ENCODE measurements at places on chromosomes 2 and 18.
A peak's percentile ranks its signal among the peaks of the same experiment; 100 is the strongest.

- no peak for DNase-seq
Measured at GRCh38 chr2:207283356-207283755, 117.6 kb upstream of the KLF7 start.

DNA sequence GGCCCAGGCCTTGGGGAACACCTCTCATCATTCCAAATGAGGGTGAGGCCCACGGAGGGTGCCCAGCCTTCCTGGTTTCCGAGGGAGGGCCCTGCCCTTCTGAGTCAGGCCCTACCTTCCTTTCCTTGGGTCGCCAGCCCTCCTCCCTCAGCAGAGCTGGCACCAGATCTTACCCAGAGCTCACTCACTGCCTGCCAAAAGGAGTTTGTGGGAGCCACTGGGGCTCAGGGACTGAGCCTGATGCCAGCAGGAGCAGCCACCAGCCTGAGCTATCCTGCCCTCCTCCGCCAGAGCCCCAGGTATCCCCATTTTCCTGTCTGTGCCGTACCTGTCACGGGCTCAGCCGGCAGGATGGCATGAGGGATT lies 64.1 kb downstream of the NRP2 start:
- DNase-seq: peak; percentile 23

DNA sequence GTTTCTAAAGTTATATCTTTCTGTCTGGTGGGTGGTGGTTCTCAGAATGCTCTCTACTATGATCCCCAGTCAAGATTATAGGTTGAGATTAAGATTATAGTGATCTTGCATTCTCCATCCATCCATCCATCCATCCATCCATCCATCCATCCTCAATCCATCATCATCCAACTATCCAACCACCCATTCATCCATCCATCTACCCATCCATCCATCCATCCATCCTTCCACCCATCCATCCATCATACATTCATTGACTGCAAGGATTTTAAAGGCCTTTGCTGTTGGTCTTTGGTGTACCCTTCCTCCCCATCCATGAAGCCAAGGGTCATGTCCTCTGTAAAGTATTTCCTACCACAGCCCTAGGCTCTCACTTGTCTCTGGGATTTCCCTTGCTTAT lies 13.1 kb downstream of the GLI2 start:
- DNase-seq: no peak

- no peak for DNase-seq
Measured at GRCh38 chr2:188345020-188345419, 53.3 kb downstream of the GULP1 start.

DNA sequence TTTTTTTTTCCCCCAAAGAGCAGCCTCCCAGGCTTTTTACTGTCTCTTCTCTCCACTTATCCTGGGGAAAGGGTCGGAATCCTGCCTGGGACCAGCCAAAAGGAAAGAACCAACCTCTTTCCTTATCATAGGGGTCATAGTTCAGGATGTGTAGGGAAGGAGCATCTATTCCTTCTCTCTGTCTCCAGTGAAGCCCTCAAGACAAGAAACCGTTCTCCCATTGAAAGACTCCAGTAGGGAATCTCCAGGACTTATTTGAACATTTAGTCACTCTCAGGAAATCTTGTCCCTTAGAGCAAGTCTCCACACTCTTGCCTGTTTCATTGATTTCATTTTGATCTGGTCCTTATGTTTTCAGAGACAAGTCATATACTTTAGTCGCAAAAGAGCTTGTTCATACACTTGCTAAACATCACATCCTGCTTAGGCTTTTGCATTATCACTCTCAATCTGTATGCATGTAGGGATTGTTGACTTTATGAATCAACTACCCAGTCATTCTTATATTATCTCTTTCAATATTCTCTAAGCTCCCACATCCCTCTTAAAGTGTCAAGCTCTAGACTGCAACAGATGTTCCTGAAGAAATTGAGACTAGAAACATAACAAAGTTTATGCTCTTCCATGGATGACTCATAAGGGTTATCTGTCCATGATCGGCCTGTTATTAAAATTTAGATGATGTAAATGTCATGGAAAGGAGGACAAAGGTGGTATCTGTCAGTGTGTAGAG lies 116.2 kb upstream of the ST6GAL2 start:
- no peak for DNase-seq

- no peak for DNase-seq
Measured at GRCh38 chr2:64582774-64583340, 58.7 kb downstream of the AFTPH start.

- no peak for DNase-seq
Measured at GRCh38 chr2:219037783-219038499, 3.4 kb downstream of the CFAP65 start.

GRCh38 chr2:180046776-180047175 lies 39.7 kb upstream of the CWC22 start:
- DNase-seq: no peak

- no peak for DNase-seq
Measured at GRCh38 chr2:224202281-224202865, 163.3 kb upstream of the SERPINE2 start.

GRCh38 chr2:240458044-240458899 lies 22.8 kb downstream of the GPC1 start:
- DNase-seq: no peak

GRCh38 chr2:10382354-10383061 lies 65.6 kb downstream of the ODC1 start:
- no peak for DNase-seq

DNA sequence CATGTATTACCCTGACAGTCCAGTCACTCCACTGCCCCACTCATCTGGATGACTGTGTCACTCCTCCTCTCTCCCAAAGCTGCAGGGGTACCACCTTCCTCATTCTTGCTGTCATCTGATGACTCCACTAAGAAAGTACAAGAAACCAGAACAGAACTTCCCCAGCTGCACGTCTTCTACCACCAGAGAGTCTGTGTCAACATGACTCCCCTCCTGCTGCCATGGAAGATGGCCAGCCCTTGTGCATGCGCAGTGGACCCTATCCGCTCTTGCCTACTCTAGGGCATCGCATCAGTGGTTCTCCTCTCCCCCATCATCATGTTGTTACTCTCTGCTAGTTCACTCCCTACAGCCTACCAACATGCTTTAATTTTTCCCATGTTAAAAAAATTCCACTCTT lies 14.5 kb upstream of the ST8SIA3 start:
- no peak for DNase-seq

GRCh38 chr18:13463526-13464210 lies 245.1 kb downstream of the LDLRAD4 start:
- DNase-seq: no peak

GRCh38 chr2:134852518-134852917 lies 14.1 kb downstream of the ACMSD start:
- no peak for DNase-seq

GRCh38 chr2:172374318-172375240 lies 52.8 kb upstream of the ITGA6 start:
- DNase-seq: no peak

DNA sequence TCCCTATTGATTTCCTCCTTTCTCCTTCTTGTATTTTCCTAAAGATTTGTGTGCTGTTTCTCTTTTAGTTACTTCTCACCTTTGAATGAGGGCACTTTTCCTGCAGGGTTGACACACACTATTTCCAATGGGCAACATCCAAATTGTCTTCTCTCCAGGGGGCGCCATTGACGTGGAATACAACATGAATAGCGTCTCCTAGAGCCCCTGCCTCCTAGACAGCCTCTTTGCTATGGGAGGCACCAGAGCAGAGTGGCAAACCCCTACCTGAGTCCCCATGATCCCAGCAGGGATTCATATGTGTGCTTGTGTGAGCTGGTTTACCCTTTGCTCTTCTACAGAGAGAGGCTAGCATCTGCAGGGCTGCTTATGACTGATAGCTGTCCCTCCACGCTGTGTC lies 61.3 kb upstream of the ITSN2 start:
- DNase-seq: no peak

- DNase-seq: no peak
Measured at GRCh38 chr2:20222769-20223406, 2.0 kb downstream of the SDC1 start.

DNA sequence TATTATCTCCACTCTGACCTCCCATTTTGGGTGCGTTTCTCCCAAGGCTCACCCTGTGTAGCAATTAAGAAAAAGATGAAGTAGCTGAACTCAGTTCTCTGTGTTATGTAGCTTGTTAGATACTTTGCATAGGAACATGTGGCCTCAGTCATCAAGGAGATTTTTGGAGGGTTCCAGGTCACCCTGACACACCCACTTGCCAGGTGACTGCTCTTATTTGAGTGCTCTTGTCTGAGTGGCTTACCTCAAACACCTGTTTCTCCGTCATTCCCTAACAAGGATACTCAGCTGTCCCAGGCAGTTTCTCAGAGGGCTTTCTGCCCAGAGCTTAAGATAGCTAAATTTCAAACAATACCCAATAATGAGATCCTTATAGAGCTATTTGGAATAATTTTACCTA lies 577.2 kb upstream of the HNMT start:
- DNase-seq: no peak

GRCh38 chr2:233791883-233792329 lies 13.8 kb downstream of the MROH2A start:
- DNase-seq: no peak

GRCh38 chr18:54765636-54766375 lies 62.5 kb upstream of the RAB27B start:
- no peak for DNase-seq

GRCh38 chr2:240397924-240398645 lies 37.4 kb upstream of the GPC1 start:
- no peak for DNase-seq

- DNase-seq: no peak
Measured at GRCh38 chr2:18422432-18423165, 137.9 kb downstream of the RDH14 start.

DNA sequence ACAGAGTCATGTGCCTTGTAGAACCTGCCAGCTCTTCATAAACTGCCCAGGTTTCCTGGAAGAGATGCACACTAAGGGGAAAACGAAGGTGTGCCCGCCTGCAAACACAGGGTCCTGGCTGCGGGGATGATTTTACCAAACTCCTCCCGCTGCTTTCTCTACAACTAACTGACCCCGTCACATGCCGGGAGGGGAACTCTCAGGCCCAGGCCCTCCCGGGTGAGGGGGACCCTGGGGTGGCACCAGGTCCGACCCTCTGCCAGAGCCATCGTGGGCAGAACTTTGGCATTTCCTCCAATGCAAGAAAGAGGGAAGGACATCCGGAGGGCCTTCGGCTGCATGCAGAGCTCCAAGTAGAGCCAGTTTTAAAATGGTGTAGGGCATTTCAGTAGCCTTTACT lies 28.6 kb downstream of the CAPN13 start:
- no peak for DNase-seq

GRCh38 chr2:34980689-34981088 lies 1374.9 kb upstream of the CRIM1 start:
- DNase-seq: no peak

DNA sequence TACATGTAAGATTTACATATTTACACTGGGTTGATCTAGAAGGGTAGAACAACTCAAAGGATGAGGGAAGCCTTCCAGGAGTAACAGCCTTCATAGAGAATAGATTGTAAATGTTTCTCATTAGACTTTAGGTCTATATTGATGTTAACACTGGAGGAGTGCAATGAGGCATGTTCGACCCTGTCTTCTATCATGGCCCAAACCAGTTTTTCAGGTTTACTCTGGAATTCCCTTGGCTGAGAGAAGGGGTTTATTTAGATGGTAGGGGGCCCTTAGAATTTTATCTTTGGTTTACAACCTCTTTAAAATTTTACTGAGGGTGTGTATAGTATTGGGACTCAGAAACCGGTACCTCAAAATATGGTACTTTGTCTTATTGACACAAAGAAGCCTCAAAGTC lies 634.9 kb upstream of the PIK3C3 start:
- DNase-seq: no peak

DNA sequence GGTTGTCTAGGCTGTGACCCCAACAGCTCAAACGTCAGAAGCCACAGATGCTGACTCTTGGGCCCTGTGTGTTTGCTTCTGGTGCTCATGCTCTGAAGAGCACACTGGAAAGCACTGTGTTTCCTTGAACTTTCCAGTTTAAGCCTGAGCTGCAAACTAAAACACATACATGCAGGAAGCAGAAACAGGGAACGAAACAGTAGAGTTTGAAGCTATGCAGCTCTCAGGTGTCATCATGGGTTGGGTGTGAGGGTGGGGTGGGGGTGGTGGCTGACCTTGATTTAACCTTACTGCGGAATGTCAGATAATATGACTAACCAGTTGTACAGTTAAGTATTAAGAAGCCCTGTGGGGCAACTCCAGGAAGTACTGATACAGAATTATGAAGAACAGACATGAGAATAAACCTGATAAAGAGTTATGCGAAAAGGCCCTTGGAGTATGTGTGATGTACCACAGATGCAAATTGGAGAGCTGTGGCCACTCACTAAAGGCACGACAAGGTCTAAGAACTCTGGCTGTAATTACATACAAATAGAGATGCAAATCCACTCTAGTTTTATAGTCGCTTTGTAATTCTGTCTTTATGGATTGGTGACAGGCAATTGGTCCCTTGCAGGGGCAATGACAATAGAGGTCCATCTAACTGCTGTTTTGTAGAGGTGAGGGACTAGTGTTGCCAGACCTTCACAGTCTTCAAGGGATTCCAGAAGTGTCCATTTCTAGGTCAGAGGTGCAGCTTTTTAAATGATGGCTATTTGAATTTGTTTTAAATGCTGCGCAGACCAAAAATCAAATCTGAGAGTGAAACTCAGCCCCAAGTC lies 273.1 kb downstream of the NAPG start:
- DNase-seq: peak; percentile 13

DNA sequence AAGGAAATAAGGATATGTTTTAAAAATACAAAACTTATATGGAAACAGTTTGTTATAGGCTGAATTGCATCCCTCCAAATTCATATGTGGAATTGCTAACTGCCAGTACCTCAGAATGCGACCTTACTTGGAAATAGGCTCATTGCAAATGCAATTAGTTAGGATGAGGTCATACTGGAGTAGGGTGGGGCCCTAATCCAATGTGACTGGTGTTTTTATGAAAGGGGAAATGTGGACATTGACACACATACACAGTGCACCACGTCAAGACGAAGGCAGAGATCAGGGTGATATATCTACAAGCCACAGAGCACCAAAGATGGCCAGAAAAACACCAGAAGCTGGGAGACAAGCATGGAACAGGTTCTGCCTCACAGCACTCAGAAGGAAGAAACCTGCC lies 494.2 kb downstream of the TSN start:
- DNase-seq: no peak

GRCh38 chr2:228318218-228318617 lies 136.7 kb upstream of the SPHKAP start:
- peak; percentile 8 for DNase-seq

- peak; percentile 30 for DNase-seq
Measured at GRCh38 chr2:112259509-112260294, 4.9 kb upstream of the ZC3H8 start.

DNA sequence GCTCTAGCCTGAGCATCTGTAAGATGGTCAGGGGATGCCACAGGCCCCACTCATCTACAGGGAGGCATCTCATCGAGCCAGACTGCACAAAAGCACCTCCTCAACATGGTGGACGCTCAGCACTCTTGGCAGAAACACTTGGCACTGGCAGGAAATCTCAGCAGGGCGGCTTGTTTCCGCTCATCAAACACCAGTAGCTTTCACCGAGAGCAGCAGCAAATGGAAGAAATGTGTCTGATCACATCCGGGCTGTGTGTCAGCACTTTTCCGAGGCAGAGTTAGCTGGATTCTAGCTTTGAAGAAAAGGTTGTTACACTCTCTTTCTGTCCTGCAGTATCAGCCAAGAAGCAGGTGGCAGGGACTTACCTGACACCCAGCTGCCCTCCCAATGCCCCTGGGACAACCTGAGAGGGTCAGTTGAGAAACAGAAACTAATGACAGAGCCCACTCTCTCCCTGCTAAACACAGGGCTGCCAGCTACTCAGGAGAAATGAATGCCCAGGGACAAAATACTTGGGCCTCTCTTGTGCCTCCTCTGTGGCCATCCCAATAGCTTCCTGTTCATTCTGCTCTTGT lies 68.9 kb upstream of the FZD7 start:
- no peak for DNase-seq
